ENCODE measurements at places on chromosomes 16 and 17.

DNA sequence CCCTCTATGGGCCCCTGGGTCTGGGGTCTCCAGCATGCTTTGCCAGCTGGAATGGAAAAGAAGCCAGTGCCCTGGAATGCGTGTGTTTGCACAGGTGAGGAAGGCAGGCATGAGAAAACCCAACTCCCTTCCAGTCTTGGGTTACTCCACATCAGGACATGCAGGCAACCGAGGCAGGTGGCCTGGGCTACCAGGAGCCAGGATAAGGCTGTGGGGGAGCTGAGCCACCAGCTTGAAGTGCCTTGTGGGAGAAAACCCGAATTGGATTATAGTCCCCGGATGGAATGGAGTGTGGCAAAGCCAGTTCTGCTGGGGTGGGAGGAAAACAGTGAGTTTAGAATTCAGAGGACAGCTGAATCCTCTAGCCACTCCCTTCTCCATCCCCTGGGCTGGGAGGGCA, 7.2 kb downstream of the SRCIN1 start:
- DNase-seq = no peak

- no peak for DNase-seq
Measured at GRCh38 chr16:65212240-65212639, 90.4 kb upstream of the CDH11 start.

DNA sequence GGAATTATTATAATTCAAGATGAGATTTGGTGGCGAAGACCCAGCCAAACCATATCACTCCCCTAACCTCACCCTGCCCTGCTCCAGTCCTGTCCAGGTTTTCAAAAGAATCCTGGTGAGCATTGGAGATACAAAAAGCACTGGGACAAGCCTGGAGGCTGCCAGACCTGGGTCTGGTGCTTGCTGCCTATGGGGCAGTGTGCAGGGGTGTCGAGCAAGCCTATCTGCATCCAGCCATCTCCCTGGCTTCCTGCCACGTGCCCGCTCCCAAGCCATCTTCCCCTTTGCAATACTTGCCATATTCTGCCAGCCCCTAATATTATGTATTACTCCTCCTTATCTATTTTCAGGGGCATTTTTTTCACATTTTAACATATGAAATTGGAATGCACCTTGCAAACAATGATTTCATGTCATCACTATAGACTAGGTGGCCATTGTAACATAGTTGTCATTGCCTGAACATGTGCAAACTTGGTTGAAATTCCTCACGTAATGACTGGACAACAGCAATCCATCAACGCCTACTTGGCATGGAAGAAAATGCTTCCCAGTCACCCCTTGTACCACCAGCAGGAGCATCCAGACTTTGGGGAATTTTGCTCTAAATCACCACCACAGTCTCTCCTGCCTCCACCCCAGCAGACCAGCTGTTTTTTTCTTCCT, 8.1 kb upstream of the KDM8 start:
- DNase-seq = no peak

GRCh38 chr17:80853076-80853475, 138.6 kb upstream of the CHMP6 start:
- DNase-seq = no peak

GRCh38 chr17:42866631-42867575, 15.9 kb downstream of the AOC3 start:
- DNase-seq = no peak

DNA sequence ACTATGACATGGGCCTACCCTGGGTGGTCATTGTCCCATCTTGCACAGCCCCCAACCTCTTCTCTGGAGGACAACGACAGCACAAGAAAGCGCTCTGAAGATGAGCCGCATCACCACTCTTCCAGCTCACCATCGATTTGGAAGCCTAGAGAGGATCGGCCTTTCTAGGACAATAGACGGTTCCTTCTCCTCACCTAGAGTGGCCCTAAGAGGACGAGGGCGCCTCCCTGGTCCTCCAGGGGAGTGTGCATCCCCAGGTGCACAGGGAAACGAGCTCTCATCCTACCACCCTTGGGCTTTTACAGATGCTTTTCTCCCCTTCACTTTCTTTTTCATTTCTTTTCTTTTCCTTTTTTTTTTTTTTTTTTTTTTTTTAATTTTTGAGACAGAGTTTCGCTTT, 20.3 kb upstream of the SLC52A1 start:
- no peak for DNase-seq

DNA sequence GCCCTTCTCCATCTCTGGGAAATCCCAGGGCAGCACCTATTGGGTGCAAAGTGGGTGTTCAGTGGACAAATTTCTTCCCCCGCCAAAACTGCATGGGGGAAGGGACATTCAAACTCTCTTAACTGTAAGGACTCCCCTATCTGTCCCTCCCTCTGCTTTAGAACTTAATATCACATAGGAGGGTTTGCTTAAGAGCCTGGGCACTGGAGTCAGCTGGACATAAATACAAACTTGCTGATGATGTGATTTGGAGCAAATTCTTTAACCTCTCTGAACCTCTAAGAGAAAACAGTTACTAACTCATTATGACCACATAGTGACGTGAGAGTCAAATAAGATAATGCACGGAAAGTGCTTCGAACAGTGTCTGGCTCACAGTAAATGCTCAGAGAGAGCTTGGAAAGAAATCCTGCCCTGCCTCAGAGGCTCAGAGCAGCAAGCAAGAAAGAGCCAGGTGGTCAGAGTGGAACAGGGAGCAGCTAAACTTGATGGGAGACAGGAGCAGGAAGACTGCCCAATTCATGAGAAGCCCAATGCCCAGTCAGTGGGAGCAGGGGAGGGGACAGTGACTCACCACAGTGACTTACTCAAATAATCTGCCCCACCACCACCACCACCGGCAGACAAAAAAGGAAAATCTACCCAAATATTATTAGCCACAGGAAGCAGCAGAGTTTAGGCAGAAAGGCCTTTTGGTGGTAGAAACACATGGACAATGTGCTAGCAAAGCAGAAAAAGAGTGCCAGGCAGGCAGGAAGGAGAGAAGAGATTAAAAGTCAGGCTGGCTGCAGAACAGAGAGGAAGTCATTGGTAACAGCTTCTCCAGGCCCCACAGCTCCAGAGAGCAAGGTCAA, 23.9 kb upstream of the CCL1 start:
- no peak for DNase-seq

GRCh38 chr16:21302454-21302853, 24.4 kb upstream of the CRYM start:
- DNase-seq = no peak

All from T-helper 22 cell (primary cell).